ENCODE measurements at places on chromosomes 5 and 9.

GRCh38 chr5:159178978-159179377, 30.4 kb downstream of the RNF145 start:
- no peak for DNase-seq

DNA sequence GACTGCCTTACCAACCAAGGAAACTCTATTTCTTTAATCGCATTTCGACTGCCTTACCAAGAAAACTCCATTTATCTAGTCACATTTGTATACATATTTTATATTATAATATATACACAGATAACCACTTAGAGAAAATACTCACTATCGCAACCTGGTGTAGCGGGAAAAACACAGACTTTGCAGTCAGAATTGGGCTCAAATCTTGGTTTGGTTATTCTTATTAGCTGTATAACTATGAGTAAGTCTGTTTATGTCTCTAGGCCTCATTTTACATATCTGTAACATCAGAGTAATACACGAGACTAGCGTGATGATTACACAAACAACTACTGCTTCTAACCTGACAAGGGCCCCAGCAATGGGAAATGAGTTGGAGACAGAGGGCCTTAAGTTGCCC, 127.5 kb upstream of the POU5F2 start:
- DNase-seq, result no peak

DNA sequence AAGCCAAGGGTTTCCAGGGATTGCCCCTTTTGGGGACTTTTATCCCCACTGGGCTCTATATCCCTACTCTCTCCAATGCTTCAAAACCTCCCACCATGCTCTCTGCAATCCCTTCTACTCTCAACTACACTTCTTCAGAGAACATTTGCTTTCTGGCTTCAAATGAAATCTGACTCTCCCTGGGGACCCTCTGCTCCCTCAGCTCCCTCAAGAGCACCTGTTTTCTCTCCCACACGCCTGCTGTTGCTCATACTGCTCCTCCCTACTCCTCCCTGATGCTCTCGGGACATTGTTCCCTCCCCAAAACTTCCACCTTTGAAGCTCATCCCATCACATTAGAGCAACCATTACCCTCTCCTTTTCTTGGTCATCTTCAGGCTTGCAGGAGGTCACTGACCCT, 344.9 kb downstream of the CDK5RAP2 start:
- DNase-seq, result no peak

GRCh38 chr5:132692632-132692967, 18.8 kb downstream of the IL4 start:
- DNase-seq, result no peak

DNA sequence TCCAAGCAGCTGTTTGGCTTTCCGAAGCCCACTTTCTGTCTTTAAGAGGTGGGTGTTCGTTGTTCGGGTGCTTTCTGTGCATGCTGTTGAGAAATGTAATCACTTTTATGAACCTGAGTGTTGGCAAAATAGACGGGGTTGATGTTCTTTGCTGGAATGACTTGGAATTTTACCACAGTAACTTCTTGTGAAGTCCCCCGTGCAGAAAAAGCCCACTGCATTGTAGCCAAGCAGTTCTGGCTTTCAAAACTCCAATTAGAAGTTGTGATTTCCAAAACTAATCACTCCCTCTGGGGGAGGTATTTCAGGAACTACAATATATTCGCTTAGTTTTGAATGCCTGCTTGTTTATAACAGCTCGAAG, 111.1 kb downstream of the PAM start:
- no peak for DNase-seq

DNA sequence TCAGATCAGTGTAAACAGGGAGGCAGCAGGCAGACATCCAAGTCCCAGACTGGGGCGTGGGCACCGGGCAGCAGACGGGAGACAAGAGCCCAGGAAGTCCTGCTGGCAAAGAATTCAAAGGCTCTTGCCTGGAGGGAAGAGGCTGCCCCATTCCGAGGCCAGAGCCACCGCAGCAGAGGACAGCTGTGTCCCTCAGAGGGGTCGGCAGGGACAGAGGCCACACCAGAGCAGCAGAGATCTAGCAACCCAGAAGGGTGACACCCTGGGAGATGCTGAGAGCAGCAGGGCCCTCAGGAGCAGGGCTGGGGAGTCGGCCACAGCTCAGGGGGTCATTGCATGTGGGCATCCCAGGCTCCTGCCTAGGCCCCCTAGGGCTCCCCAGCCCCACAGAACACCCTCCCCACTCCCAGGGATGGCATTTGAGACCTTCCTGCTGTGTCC, 29.1 kb downstream of the ADAMTS2 start:
- peak; percentile 20 for DNase-seq

GRCh38 chr9:116080561-116080960, 73.0 kb upstream of the PAPPA start:
- no peak for DNase-seq

DNA sequence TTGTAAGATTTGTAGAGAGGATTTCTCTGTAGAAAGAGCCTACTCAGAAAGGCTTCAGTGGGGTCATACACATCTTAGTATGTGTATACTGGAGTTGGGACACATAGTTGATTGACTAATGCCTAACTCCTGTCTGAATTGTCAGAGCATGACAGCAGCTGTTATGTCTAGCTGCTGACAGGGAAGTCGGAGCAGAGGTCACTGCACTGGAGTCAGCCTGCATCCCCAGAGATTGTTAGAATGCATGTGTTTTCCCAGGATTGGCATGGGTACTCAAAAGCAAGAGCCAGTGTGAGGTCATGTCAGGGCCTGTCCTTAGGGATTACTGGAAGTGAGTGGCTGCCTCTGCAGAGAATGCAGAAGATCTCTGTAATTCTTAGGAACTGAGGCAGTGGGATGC, 82.7 kb downstream of the ITGA1 start:
- DNase-seq, result no peak

- DNase-seq, result no peak
Measured at GRCh38 chr5:25405850-25406249, 761.1 kb upstream of the CDH10 start.

DNA sequence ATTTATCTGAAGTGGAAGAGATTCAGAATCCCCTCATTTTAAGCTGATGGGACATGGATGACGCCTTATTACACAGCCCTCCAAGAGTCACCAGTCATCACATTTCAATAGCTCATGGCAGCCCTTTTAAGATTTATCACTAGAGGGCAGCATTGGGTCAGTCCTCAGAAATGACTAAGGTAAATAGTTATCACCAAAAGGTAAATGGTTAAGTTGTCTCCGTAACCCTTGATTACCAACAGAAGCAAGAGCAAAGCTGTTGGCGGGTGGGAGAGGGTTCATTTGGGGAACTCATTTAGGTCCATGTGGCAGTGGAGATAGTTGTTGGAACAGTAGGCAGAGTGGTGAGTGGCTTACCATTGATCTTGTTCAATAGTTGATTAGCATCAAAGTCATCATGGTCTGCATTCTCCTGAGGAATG, 12.0 kb upstream of the C9 start:
- DNase-seq, result no peak

DNA sequence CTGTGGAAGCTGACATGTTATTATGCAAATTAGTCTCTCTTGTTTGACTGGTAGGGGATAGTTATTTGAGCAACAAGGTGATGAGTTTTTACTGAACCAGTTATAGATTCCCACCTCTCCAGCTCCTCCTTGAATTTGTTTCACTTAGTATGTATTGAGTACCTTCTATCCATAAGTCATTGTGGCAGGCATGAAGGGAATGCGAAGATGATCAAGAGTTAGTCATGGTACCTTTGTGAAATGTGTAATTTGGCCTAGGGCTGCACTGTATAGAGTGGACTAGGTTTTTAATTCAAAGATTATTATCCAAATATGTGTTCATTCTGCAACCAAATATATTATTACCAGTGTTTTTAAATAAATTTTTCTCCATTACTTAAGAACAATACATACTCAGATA, 110.1 kb downstream of the HACD4 start:
- no peak for DNase-seq

DNA sequence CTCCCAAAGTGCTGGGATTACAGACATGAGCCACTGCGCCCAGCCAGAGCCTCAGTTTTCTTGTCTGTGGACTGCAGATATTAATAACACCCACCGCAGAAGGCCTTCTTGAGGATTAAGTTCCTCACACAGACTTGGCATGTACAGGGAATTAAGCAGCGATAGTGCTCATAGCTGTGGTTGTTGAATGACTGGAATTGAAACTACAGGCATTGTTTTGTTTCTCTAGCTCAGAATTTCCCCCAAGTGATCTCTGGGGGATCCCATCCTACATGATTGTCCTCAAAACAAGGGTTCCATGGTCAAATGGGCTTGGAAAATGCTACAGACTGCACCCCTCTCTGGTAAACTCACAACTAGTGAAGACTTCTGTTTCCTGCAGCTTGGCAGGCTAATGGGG, 44.2 kb upstream of the TDRD7 start:
- DNase-seq, result no peak

GRCh38 chr5:163330723-163331668, 106.4 kb upstream of the CCNG1 start:
- no peak for DNase-seq

GRCh38 chr9:129220771-129221170, 42.7 kb upstream of the IER5L start:
- no peak for DNase-seq

DNA sequence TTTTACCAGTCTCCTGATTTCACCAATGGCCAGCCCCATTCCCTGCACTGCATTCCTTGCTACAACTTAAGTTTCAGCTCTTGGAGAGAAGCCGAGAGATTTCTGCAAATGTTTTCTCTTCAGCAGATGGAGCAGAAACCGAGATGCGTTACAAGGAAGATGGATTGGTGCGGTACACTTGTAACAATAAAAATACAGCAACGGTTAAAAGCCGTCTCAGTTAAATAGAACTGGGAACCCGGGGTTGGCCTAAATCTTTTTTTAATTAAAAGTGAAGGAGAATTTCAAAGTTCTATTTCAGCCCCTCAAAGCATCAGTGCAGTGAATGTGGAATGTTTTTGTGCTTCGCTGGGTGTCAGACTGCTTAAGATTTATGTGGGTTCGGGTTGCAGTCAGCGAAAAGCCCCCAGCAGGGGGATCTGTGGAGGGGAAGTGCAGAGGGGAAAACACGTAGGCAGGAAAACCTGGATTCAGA, 19.8 kb downstream of the BRINP1 start:
- DNase-seq, result no peak

DNA sequence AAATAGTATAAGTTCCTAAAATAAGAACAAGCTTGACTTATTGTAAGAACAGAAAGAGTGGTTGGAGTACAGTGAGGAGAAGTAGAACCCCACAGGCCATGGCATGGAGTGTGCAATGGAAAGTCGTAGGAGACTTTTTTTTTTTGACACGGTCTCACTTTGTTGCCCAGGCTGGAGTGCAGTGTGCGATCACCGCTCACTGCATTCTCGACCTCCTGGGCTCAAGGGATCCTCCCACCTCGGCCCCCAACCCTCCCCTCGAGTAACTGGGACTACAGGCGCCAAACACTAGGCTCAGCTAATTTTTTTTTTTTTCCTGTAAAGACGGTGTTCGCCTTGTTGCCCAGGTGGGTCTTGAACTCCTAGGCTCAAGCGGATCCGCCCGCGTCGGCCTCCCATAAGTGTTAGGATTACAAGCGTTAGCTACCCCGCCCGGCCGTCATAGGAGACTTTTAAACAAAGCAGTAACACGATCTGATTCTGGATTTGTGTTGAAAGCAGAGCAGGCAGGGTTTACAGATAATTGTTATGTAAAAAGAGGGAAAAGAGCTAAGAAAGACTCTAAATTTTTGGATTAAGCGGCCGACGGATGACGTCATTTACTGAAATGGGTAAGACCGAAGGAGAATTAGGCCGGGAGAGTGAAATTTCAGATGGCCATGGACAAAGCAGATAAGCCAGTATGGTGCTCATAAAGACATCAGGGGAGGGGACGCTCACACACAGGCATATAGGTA, 752 bp downstream of the TSTD2 start:
- DNase-seq, result peak; percentile 84

- DNase-seq, result no peak
Measured at GRCh38 chr9:97484134-97484533, 17.3 kb upstream of the TMOD1 start.

DNA sequence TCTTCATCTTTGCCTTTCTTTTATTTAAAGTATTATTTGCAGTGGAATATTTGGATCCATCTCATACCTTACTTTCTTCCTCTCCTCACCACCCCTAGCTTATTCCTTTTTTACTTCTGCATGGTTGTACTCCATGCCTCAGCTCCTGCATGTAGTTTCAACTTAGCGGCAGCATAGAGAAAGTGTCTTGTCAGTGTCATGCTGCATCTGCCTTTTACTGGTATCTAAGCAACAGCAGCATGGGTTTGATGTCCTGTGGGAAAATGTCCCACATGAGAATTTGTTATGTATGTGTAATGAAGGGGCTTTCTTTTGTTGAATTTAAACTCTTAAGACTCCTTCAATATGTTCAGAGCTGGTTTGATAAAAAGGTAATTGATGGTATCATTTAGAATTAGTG, 20.6 kb downstream of the TCERG1 start:
- no peak for DNase-seq

DNA sequence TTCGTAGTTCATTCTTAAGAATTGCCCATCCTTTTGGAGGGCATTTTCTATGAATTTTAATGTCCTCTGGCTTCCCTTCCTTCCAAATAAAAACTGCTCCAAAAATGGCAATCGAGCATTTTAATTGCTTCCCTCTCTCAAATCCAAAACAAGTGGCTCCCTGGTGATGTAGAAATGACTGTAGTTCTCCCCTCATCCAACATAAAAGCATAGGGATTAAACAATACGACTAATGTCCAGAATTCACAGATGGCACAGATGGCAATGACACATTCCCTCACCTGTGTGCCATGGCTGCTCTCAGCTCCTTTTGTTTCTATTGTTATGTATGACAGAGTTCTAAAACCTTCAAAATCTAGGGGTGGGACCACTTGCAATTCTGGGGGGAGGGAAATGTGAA, 417.3 kb downstream of the RAB3C start:
- DNase-seq, result no peak

- DNase-seq, result no peak
Measured at GRCh38 chr5:173736374-173736773, 119.9 kb upstream of the BOD1 start.

GRCh38 chr5:169202969-169203368, 98.0 kb downstream of the SLIT3 start:
- DNase-seq, result no peak

DNA sequence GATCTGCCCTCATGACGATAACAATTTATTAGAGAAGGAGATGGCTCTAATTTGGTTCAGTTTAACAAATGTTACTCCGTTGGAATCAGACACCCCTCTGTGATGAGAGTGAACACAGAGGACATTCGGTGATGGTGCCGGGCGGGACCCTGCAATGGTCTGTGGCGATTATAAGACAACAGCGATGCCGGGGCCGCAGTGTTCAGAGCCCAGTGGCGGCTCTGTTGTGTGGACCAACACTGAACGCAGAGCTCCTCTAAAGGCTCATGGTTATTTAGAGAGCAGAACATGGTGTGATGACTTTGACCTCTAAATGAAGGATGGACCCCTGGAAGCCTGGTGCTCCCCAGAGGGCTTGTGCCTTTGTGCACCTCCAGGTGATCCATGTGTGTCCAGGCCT, 21.2 kb downstream of the UBE2QL1 start:
- DNase-seq, result no peak

- DNase-seq, result no peak
Measured at GRCh38 chr5:141903261-141903660, 20.4 kb upstream of the DELE1 start.

GRCh38 chr9:89534515-89535287, 36.8 kb upstream of the SEMA4D start:
- DNase-seq, result no peak

- DNase-seq, result peak; percentile 94
Measured at GRCh38 chr9:124222918-124223720, 34.6 kb upstream of the NEK6 start.
